ENCODE measurements at places on chromosomes 2 and 18.

DNA sequence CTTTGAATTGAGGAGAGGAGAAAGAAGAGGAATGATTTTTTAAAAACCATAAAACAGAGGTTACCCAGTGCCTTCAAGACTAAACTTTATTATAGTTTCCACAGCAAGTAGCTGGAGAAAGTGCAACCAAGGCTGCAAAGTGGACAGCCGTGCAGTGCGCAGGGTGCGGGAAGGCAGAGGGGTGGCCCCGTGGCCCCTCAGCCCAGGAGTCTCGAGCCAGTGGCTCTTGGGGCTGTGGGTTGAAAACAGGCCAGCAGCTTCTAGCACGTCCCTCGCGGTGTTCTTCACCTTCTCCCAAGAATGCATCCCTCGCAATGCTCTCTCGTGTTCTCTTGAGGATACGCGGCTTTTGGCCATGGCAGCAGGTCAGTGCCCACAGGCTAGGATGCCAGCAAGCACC lies 28.5 kb upstream of the ALKAL2 start:
- DNase-seq = no peak

- DNase-seq = no peak
Observed at GRCh38 chr2:71460595-71461303, 7.4 kb downstream of the DYSF start.

DNA sequence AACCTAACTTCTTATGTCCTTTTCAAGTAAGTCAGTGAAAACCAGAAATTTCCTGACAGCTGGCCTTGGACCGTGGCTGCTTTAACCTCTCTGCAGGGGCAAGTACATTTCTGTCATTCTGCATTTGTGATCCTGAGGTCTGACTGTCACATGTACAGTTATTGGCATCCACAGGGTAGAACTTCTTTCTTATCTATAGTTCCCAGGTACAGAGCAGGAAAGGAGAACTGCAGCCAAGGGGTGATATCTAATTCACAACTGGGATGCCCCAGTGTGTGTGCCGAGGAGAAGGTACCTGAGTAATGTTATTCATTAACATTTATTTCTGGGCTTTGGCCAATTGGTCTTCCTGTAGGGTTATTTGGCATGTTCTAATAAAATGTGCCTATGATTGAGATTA lies 468.9 kb downstream of the PARD3B start:
- no peak for DNase-seq

DNA sequence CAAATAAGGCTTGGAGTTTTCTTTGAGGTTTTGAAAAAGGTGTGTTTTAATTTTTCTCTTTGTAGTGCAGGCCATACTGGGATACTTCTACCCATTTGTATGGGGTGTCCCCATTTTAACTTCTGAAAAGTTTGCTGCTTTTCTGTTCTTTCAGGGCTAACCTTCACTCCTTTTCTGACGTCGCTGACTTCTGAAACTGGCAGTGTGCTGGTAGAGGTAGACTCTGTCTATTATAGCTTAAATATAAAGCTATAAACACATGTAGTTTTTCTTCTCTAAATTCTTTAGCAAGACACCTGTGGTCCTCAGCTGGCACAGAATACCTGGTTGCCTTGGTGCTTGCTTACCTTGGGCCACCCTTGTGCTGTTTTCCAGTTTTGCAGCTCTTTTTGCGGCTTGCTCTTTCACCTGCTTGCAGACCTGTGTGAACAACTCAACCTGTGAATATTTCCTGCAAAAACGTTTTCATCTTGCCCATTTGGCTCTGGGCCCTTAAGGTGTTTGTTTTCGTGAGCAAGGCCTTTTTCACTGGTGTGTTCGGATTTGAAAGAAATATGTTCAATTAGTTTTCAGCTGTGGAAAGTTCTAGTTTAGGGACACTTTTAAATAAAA lies 42.2 kb downstream of the PHLPP1 start:
- no peak for DNase-seq
